ENCODE measurements at places on chromosomes 1 and 21.

GRCh38 chr1:247370786-247371732, 39.4 kb upstream of the ZNF496 start:
- no peak for DNase-seq

- DNase-seq = no peak
Measured at GRCh38 chr1:61133335-61134019, 51.1 kb downstream of the NFIA start.

- no peak for DNase-seq
Measured at GRCh38 chr1:44067266-44068250, 36.3 kb upstream of the SLC6A9 start.

GRCh38 chr1:44447051-44447810, 42.2 kb downstream of the RNF220 start:
- DNase-seq = no peak

DNA sequence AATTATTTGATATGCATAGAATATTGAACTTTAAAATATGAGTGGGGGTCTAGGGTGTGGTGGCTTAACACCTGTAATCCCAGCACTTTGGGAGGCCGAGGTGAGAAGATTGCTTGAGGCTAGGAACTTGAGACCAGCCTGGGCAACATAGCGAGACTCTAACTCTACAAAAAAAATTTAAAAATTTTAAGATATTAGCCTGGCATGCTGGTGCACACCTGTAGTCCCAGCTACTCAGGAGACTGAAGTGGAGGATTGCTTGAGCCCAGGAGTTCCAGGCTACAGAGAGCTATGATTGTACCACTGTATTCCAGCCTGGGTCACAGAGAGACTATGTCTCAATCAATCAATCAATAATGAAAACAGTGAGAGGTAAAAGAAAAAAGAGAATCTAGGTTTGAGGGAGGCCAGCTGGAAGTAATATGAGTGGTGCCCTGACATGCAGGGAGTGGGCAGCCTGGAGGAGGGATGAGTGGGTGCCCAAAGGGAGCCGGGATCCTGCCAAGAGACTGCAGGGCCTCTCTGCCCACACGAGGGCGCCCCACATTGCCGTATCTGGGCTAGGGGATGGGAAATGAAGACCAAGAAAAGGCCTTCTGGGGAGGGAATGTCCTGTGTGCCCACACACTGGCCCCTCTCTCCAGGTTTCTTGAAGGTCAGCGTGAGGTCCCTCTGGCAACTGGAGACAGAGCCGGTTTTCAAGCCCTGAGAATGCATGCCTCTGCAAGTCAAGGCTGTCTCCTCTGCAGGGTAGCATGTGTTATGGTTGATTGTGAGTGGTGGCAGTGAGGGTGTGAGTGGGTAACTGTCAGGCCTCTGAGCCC, 93.9 kb upstream of the PPM1J start:
- DNase-seq = peak; percentile 66

- no peak for DNase-seq
Measured at GRCh38 chr1:38724160-38725131, 135.1 kb downstream of the RRAGC start.

DNA sequence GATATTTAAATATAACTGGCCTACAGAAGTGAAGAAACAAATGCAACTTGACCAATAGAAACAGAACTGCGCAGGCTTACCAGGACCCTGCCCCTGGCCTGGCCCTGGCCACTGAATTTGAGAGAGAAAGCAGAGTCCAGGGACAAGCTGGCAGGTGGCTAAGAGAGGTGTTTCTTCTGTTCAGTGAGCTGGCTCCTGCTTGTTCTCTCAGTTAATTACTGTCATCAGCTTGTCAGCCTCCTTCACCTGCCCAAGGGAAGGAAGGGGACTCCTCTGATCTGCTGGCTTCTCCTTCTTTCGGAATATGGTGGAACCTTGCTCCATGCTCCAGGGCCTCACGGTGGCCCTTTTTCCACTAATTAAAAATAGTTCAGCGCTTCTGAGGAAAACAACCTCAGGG, 388.4 kb downstream of the DISC1 start:
- no peak for DNase-seq

DNA sequence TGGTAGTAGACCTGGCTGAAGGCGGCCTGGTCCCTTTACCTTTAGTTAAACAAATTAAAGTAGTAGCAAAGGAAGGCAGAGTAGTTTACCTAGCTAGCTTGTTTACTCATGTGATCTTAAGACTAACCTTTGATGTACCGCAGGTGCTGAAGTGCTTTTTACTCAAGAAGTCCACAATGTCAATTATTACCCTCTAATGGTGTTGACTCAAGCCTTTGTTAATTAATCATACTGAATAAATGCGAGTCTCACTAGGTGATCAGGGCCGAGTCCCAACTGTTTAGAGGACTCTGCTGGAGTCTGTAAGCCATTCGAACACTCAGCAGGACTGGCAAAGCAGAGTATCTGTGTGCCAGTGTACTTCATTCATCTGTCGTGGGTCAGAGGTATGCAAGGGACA, 381.1 kb upstream of the NCAM2 start:
- no peak for DNase-seq

DNA sequence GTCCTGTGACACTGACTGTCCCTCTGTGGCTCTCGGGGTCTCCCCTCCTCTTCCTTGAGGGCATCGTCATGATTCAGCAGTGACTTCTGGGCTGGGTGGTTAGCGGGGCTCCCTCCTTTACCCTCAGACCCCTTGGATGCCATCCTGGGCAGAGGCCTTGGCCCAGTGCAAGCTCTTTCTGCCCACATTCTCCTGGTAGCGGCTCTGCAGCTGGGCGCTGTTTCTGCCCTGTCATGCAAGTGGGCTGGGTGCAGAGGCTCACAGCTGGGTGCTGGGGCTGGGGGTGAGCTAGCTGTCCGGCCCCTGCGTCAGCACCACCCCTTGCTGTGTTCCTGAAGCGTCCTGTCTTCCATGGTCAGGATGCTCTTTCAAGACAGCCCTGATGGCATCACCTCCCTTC, 158.5 kb downstream of the PCBP3 start:
- no peak for DNase-seq

GRCh38 chr1:54403808-54404261, 2.4 kb downstream of the SSBP3 start:
- peak; percentile 39 for DNase-seq

GRCh38 chr1:25148673-25149300, 83.5 kb downstream of the SYF2 start:
- no peak for DNase-seq

- peak; percentile 97 for DNase-seq
Measured at GRCh38 chr1:20008391-20008841, 29.0 kb upstream of the PLA2G2A start.

DNA sequence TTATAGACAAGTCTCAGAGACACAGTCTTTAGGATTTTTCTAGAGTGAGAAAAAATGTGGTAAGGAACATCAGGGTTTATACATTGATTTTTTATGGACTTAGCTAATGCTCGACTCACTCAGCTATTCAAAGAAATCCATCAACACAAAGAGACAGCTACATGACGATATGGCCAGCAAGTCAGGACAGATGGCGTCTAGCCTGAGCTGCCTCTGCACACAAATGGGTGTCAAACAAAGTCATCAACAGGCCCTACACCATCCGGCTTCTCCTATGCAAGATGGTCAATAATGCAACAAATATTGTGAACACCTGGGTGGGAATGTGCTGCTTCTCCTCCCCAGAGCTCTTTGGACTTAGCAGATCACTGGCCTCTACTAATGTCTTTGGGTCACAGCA, 13.3 kb upstream of the ERICH3 start:
- DNase-seq = no peak

GRCh38 chr21:36735724-36736320, 36.9 kb downstream of the SIM2 start:
- DNase-seq = no peak

DNA sequence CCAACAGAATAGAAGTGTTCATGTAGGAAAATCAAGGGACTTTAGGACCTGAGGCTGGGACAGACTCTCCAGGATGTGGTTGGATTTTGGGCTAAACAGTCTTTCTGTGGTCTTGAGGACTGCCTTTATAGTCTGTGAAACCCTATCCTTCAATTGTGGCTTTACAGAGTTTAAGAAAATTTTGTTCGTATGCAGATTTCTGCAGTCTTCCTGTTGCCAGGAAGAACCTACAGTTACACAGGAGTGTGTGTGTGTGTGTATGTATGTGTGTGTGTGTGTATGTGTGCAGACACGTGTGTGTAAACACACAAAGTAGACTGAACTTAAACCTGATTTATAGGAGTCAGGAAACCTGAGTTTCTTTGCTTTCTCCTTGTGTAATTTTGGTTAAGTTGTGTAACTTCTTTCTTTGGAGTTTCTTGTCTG, 22.8 kb downstream of the NEK7 start:
- peak; percentile 24 for DNase-seq

GRCh38 chr1:54135436-54136120, 17.2 kb downstream of the CDCP2 start:
- no peak for DNase-seq

- no peak for DNase-seq
Measured at GRCh38 chr1:239311331-239311730, 75.0 kb upstream of the CHRM3 start.

DNA sequence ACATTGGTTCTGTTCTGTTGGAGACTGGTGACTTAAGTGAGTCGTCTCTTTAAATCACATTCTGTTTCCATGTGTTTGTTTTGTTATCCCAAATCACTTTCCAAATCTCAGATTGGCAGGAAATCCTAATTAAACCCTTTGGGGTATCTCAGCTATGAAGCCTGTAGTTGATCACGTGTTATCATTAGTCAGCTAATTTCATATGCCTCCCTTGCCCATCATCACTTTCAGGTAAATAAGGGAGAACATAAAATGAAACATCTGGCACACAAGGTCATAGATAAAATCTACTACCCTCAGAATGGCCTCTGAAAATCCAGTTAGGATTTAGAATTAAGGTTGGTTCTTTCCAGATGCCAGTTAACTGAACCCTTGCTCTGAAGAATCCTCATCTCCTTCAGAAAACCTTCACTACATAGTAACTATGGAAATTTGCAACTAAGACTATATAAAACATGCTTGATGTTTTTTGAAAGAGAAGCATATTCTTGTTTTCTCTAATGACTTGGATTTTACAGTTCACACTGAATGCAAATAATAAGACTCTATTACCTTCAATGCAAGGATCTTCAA, 401.5 kb downstream of the DSCAM start:
- DNase-seq = no peak

GRCh38 chr1:218219460-218219859, 65.6 kb upstream of the RRP15 start:
- no peak for DNase-seq

- no peak for DNase-seq
Measured at GRCh38 chr1:21292984-21293536, 2.8 kb upstream of the ECE1 start.

DNA sequence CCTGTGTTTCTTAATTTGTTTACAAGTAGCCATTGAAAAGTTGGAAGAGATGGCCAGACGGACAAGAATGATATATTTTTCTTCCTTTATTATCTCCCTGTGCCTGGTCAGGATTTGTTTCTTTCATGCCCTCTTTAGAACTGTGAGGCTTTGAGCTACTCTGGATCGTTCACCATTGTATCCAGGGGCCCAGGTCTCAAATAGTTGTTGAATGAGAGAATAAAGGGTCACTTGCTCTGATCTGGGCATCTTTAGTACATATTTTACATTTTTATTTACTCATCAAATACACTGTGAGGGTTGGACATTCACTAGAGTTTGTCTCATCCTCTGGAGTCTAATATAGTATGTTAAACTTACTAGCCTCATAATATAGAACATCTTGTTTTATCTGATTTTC, 48.7 kb downstream of the IVNS1ABP start:
- DNase-seq = no peak

GRCh38 chr1:150973258-150973835, 1.3 kb downstream of the CERS2 start:
- DNase-seq = no peak

GRCh38 chr1:97089173-97089572, 367.6 kb downstream of the PTBP2 start:
- no peak for DNase-seq

GRCh38 chr1:193729429-193729828, 543.0 kb upstream of the B3GALT2 start:
- DNase-seq = no peak

GRCh38 chr1:214662223-214662785, 59.3 kb downstream of the CENPF start:
- peak; percentile 33 for DNase-seq

DNA sequence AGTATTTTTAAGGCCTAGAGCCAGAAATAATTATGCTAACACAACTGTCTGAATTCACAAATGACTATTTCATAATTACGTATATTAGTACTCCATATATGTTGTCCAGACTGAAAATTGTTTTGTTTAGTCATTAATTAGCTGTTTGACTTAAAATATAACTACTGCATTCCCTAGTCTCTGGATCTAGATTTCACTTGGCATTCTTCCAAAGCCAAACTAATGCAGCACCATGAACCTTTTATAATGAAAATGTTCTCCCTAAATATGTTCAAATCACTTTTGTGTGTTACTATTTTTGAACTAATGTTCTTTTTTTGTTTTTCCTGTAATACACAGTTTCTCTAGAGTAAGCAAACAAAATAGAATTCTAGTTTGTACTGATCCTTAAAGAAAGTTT, 46.1 kb downstream of the CAMTA1 start:
- DNase-seq = peak; percentile 13

DNA sequence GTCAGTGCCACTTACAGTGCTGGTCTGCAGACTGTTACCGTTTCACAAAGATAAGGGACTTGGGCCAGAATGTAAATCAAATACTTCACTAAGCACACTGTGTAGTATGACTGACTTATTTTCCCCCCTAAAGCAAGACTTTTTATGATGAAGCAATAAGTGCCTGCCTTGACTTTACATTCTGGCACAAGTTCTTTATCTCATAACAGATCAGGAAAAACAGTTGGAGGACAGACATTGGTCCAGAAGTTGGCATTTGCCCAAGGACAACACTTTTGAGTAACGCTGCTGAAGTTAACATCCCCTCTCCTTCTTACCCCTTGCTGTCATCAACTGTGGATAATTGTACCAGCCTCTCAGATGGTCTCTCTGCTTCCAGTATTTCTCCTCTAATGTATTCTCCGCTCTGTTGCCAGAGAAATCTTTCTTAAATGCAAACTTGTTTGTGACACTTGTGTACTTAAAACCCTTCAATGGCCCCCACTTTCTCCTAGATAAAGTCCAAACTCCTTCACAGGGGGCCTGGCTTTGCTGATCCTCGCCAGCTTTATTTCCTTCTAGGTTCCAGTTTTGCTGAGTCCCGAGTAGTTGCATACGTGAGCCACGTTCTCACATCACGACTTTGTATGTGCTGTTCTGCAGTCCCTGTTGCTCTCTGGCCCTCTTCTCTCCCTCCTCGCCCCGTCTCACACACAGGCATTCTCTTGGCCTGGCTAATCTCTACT, 45.7 kb downstream of the S1PR1 start:
- DNase-seq = peak; percentile 46

DNA sequence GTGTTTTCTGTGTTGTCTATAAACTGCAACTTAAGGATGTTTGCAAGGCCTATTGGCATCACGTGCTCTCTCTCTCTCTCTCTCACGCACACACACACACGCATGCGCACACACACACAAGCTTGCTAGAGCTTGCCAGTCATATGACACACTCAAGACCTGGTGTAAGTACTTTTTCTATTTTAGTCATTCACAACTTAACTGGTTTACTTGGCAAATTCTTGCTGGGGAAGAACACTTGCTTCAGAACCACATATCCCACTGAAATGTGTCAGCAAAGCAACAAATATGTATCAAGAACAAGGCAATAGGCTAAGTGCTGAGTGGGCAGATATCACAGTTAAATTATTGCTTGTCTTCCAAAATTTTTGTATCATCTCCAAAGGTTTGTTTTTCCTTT, 107.8 kb downstream of the DISC1 start:
- no peak for DNase-seq
